A549 (cell line): ENCODE measurements at places on chromosomes 2 and 18.

DNA sequence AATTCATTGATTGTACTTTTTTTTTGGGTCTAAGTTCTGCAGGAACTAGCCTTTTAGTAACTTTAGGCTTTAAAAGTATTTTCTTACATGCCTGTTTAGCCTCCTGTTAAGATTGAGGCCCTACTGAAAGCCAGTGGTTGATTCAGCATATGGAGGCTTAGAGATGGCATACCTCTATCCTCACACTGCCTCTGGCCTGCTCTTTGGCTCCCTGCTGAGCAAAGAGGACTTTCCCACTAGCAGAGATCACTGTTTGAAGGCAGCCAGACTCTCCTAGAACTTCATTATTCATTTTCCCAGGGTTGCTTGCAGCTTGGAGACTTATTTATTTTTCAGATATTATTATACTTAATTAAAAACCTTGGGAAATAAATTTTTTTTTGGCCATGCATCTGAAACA is 405.6 kb upstream of the MEX3C start:
- no peak for DNase-seq

- DNase-seq = no peak
Observed at GRCh38 chr2:85419009-85419675, 628 bp downstream of the SH2D6 start.

GRCh38 chr18:73313476-73313875 is 445.7 kb upstream of the NETO1 start:
- DNase-seq = no peak

GRCh38 chr2:187994464-187995331 is 297.0 kb upstream of the GULP1 start:
- DNase-seq = no peak

DNA sequence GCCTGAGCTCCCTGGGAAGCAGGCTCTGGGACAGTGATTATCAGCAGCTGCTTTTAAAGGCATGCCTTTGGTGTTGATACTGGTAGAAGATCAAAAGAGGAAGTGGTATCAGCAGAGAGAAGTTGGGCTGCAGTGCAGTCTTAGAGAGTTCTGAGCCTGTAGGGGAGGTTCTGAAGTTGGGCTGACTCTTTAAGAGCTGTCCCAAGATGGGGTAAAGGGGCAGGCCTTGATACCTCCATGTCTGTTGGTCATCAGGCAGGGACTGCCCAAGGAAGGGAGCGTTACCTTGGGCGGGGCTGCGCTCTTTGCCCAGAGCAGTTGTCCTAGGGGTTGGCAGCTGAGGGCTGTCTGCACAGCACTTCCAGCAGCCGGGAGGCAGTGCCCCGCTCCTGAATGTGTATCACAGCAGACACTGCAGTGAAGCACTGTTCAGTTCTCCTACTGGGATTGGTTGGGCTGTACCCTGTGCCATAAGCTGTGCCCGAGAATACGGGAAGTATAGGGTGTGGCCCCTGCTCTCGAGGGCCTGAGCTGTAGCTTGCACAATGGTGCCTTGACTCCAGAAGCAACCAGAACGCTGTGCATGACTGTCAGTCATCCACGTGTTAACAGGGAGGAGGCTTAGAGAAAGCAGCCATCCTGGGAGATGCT is 177.0 kb downstream of the CTIF start:
- DNase-seq = no peak

GRCh38 chr2:218017211-218018053 is 14.6 kb upstream of the TNS1 start:
- DNase-seq = no peak

DNA sequence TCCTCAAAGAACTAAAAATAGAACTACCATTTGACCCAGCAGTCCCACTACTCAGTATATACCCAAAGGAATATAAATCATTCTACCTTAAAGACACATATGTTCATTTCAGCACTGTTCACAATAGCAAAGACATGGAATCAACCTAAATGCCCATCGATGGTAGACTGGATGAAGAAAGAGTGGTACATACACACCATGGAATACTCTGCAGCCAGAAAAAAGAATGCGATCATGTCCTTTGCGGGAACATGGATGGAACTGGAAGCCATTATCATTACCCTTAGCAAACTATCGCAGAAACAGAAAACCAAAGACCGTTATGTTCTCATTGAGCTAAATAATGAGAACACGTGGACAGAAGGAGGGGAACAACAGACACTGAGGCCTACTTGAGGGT is 44.5 kb downstream of the TWSG1 start:
- DNase-seq = no peak

GRCh38 chr18:65725251-65726050 is 25.4 kb upstream of the CDH7 start:
- no peak for DNase-seq

DNA sequence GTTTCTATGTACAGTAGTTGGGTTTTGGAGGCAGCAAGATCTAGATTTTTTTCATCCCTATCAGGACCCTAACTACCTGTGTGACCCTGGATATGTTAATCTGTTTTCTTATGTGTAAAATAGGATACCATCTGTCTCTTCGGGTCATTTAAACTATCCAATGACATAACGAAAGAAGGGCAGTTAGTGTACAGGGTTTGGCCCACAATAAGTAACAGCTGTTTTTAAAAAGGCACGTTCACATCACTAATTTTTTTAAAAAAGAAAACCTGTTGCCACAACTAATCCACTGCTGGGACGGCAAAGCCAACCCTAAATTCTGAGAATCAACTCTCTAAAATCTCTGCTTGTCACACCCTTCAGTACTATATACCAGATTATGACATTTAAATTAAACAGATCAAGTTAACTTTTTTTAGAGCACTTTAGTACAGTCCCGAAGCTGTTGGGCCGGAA is 869 bp downstream of the USP40 start:
- no peak for DNase-seq

- DNase-seq = no peak
Observed at GRCh38 chr2:152386266-152386665, 51.3 kb downstream of the FMNL2 start.

DNA sequence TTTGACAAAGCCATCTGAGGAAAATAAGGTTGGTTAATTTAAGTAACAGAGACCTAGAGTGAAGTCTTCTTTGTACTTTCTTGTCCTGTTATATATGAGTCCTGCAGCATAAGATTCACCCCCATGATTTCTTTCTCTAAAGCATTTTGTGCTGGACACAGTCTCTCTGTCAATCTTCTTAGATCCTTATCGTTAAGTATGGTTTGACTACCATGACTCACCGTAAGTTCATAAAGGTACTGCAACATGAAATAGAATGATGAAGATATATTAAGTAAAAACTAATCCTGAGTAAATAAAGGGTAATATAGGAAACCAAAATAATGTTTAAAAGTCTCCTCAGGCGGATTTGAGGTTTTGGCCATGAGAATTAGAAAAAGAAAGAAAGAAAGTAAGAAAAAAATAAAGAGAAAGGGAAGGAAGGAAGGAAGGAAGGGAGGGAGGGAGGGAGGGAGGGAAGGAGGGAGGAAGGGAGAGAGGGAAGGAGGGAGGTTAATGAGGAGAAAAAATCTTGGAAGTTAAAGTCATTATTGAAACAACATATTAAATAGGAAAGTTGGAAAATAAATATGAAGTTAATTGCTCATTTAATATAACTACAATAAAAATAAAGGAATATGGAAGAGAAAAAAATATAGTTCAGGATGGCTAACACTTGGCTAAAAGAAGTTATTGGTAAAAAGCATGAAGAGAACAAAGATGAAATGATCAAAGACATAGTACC is 980.3 kb upstream of the CDH2 start:
- peak; percentile 7 for DNase-seq

GRCh38 chr2:237073552-237073951 is 12.1 kb upstream of the COPS8 start:
- DNase-seq = no peak

- no peak for DNase-seq
Observed at GRCh38 chr18:506264-506663, 5.8 kb upstream of the COLEC12 start.

- no peak for DNase-seq
Observed at GRCh38 chr18:12776821-12777471, 74.1 kb downstream of the PSMG2 start.

- DNase-seq = no peak
Observed at GRCh38 chr18:7056026-7056425, 61.6 kb downstream of the LAMA1 start.

DNA sequence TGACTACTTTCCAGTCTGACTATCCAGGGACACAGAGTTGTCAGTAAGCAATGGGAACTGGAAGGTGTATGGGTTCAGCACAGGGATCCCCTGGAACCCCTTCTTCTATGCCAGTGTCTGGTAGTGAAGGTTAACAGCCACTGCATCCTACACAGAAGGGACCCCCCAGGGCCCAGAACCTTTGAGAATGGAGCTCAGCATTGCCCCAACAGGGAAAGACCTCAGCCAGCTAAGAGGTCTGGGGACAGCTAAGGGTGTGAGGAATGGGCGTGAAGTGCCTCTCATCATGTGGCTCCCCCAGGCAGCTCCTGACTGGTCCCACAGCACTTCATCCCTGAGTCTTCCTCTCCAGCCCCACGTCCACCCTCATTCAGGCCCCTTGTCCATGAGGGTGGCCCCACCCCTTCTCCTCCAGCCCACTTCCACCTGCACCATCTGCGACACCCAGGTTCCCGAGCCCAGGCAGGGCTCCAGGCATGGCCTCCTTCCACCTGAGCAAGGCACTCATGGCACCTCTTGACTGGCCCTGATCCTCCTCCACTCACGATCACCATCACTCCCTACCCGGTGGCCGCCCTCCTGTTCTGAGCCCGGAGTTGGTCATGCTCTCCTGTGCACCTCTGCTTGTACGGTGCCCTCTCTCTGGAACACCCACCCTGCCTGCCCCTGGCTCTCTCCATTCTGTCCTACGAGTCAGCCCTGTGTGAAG is 77.1 kb downstream of the SFXN5 start:
- no peak for DNase-seq

DNA sequence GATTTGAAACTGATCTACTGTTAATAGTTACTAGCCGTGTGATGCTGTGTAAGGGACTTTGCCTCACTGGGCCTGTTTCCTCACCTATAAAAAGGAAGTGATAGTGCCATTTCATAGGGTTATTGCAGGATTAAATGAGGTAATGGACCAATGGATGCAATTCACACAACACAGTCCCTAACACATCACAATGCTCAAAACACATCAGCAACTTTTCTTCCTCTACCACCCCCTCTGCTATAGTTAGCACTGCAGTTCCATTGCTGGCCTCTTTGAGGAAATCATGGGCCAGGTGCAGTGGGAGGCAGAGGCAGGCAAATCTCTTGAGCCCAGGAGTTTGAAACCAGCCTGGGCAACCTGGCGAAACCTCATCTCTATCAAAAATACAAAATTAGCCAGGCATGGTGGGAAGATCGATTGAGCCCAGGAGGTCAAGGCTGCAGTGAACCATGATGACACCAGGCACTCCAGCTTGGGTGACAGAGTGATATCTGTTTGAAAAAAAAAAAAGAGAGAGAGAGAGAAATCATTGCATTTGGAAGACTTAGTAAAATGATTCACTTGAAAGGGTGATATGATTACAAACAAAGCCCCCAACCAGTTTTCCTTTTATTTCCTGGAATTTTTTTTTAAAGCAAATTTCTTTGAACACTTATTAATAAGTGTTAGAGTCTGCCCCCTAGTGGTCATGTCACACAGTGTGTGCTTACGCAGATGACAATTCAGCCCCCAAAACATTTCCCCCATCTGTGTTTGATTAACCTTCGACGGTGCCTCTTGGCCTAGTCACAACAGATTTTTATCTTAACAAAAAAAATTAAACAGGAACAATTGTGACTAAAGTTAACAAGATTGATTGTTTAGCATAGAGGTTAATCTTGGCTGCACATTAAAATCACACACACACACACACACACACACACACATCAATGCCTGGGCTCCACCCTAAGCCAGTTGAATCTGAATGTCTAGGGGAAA is 88.6 kb upstream of the BCL11A start:
- peak; percentile 67 for DNase-seq

- no peak for DNase-seq
Observed at GRCh38 chr18:55550471-55550870, 37.5 kb downstream of the TCF4 start.

DNA sequence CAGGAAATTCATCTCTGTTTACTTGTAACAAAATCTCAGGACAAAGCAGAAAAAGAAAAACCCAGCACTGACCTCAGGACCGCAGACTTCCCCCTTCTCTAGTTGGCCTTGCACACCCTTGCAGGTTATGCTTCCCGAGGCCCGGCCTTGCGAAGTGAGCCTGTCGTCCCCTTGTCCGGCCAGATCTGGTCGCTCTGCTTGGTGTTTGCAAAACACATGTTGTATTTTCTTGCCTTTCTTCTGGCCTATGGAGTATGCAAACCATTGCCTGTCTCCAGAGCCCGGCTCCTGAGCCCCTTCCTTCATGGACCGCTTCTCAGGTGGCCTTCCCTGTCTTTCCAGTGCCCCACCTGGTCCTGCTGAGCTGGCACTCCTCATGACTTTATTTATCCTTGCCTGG is 4.8 kb downstream of the IMPA2 start:
- DNase-seq = no peak

GRCh38 chr2:137333386-137334165 is 568.2 kb downstream of the THSD7B start:
- no peak for DNase-seq
